Left lobe of liver (tissue), 2 donors: ENCODE measurements at places on chromosomes 5 and 9. TPM values are rescaled to one million over a fixed set of nuclear protein-coding genes. Genes with fewer than 3 reads are reported as not detected.

The CSF1R gene
- total RNA-seq = 15.2 TPM

The C7 gene
- 96.0 TPM for total RNA-seq

The CAAP1 gene
- total RNA-seq = 10.5 TPM

The C1QTNF2 gene
- not detected for total RNA-seq

The HMGXB3 gene
- 9.1 TPM for total RNA-seq

The DAPK1 gene
- 58.0 TPM for total RNA-seq

The CNTNAP3B gene
- 2.0 TPM for total RNA-seq

The ANKRD31 gene
- not detected for total RNA-seq

The PLPPR1 gene
- total RNA-seq = 1.2 TPM

The GAS1 gene
- total RNA-seq = 1.4 TPM

The TMC1 gene
- 0.18 TPM for total RNA-seq

The PTGDS gene
- total RNA-seq = 5.2 TPM

The GADD45G gene
- total RNA-seq = 17.5 TPM

The POLR3G gene
- 2.2 TPM for total RNA-seq
